Sigmoid colon (tissue), 7 donors: ENCODE measurements at places on chromosomes 3 and 15.

DNA sequence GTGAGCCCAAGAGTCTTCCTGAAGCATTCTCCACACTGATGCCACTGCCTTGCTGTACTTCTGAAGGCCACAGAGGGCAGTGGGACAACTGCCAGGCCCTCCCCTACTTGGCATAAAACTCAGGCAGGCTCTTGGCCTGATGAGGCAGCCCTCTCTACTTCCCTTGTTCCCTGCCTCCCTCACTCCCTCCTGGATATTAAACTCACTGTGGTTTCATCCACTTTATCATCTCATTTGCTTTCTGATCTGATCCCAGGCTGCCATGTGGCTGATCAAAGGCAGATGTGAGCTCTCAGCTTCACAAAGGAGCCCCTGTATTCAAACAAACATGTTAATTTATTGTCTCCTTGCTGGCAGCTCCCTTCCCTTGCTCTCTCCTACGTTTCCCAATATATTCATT is 533.5 kb downstream of the IGSF11 start:
- DNase-seq = peak; percentile 86

- DNase-seq = no peak
Measured at GRCh38 chr3:65246561-65246960, 558.8 kb upstream of the ADAMTS9 start.

DNA sequence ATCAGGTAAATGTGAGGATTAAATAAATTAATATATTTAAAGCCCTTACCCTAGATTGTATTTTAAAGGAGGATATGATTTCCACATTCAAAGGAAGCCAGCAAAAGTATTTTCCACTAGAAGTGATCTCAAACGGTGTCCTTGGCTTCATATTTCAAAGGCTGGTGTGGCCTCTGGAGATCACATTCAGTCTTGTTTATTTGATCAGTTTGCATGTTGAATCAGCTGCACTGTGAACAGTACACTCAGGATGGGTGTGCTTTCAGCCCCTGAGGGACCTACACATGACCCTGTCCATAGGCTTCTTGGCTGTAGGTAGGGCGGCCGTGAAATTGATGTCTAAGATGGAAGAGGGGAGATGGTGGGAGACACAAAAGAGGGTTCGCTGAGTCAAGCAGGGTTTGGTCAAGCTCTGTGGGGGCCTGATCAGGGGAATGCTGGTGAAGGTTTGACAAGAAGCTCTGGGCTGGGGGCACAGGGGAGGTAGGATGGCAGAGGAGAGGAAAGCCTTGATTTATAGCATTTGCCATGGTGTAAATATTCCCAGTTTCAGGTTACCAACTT is 21.9 kb downstream of the CYP8B1 start:
- DNase-seq = no peak

- peak; percentile 29 for DNase-seq
Measured at GRCh38 chr15:99421172-99421656, 144.6 kb upstream of the MEF2A start.
